NCI-H1048 (cell line): ENCODE measurements at places on chromosomes 12 and 14.

GRCh38 chr12:11862798-11863197 is 207.9 kb upstream of the BCL2L14 start:
- no peak for DNase-seq

DNA sequence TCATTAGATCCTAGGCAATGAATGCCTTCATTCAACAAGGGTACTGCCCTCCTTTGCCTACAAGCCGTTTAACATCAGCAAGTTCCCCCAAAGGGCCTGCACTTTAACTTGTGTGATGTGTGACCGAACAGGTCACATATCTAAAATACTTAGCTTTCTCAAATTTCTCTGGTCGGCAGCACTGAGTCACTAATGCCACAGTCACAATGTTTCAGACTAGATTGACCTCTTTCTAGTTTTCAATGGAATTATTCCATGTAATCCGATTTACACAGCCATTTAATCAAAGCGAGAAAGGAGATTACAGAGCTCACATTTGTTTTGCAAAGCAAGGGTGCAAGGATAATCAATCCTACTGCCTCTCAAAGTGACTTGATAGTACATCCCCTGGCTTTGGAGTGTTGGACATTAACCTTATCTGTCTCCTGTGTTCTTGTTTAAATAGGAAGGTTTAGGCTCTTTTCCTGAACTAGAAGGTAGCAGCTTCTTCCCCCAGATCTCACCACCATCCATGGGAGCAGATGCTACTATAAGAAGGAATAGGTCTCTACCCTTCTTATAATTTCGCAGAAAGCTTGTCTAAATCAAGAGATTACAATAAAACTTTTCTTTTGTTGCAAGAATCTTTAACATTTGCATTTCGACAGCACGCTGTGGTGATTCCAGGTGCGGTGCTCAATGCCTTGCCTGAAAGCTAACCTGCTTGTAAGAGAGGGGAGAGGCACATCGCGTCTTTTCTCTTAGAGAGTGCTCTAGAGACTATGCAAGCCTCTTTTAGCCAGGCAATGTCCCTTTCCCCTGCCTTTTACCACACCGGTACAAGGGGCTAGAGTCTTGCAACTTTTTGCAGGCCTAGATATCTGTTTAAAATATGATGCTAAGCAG is 1.8 kb downstream of the KITLG start:
- no peak for DNase-seq

GRCh38 chr12:1287446-1287975 is 296.5 kb downstream of the ERC1 start:
- DNase-seq, result no peak

DNA sequence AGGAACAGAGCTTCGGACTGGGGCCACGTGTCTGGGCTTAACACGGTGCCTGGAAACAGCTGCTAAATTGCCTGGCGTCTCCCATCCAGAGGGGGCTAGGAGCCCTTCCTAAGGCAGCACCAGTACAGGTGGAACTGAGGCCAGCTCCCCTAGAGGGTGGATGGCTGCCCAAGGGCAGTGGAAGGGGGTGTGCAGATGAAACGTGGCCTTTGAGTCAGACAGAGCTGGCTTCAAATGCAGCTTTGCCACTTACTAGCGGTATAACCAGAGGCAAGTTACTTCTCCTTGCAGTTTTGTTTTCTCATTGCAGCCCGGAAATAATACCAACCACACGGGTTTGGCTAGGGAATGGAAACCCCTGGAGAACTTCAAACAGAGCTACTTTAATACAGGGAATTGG is 59.3 kb upstream of the SLC24A4 start:
- DNase-seq, result no peak

DNA sequence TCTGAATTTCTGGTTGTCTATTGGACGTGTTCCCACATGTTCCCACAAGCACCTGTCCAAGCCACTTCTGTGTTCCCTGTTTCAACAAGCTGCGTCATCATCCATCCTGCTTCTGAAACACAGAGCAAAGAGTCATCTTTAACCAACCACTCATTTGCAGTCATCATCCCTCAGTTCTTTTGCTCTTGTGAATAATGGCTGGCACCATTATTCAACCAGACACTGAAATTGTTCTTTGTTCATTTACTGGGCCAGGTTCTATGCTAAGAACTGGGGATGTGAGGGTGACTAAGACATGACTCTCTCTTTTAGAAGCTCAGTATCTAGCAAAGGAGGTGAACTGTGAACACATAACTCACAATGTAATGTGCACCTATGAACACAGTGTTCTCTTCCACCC is 40.7 kb upstream of the ANO4 start:
- DNase-seq, result no peak

GRCh38 chr14:69247676-69248440 is 12.1 kb upstream of the GALNT16 start:
- DNase-seq, result no peak

DNA sequence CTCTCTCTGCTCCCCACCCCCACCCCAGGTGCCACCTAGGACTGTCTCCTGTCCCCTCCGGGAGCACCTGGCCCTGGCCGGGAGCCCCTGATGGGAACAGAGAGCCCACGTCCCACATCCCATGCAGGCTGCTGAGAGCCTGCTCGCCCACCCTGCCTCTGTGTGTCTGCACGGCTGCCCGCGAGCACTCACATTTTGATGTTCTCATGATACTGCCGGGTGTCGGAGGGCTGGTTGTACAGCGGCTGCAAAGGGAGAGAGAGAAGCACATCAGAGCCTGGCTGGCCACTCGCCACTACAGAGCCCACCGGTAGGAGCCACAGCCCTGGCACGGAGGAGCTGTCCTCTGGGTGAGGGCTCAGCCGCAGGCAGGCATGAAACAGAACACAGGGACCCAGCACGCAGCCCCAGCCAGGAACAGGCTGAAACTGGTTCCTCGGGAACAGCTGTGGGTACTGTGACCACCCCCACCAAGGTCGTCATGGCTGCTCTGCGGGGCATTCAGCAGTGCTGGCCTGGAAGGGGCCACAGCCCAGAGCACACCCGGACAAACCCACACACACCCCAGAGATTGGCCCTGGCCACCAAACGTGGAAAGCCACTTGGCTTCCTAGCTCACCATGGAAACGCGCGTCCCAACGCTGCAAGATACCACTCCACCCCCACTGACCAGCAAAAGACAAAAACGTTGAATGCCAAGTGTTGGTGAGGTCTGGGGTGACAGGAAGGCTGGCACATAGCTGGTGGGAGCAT is 117.6 kb downstream of the NCOR2 start:
- no peak for DNase-seq
